ENCODE measurements at places on chromosomes 13 and 19.

- no peak overlapping the region for H3K27ac ChIP-seq
- H3K27me3 ChIP-seq: no peaks in the 10 kb centered on the region
- no peak for DNase-seq
Observed at GRCh38 chr13:43640476-43640875, 146.3 kb downstream of the ENOX1 start.

DNA sequence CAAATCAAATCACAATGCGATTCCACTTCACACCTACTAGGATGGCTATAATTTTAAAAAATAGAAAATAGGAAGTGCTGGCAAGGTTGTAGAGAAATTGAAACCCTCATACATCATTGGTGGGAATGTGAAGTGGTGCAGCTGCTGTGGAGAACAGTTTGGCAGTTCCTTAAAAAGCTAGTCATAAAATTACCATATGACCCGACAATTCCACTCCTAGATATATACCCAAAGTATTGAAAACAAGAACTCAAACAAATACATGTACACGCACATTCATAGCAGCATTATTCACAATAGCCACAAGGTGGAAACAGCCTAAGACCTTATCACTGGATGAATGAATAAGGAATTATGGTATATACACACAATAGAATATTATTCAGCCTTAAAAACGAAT, 12.0 kb downstream of the HMGB1 start:
- H3K27me3 ChIP-seq: no peaks in the 10 kb centered on the region
- H3K4me3 ChIP-seq: no peak overlapping the region
- no peak overlapping the region for H3K27ac ChIP-seq
- no peak for DNase-seq

- no peak for DNase-seq
- no peaks in the 10 kb centered on the region for H3K4me1 ChIP-seq
- H3K36me3 ChIP-seq: no peaks in the 10 kb centered on the region
- H3K27ac ChIP-seq: no peak overlapping the region
- no peaks in the 10 kb centered on the region for H3K27me3 ChIP-seq
Observed at GRCh38 chr13:105962080-105962479, 573.4 kb downstream of the EFNB2 start.

- H3K36me3 ChIP-seq: no peaks in the 10 kb centered on the region
- H3K27ac ChIP-seq: no peak overlapping the region
- H3K4me3 ChIP-seq: no peak overlapping the region
- no peaks in the 10 kb centered on the region for H3K27me3 ChIP-seq
Observed at GRCh38 chr19:46241626-46242025, 12.1 kb downstream of the IGFL1 start.

DNA sequence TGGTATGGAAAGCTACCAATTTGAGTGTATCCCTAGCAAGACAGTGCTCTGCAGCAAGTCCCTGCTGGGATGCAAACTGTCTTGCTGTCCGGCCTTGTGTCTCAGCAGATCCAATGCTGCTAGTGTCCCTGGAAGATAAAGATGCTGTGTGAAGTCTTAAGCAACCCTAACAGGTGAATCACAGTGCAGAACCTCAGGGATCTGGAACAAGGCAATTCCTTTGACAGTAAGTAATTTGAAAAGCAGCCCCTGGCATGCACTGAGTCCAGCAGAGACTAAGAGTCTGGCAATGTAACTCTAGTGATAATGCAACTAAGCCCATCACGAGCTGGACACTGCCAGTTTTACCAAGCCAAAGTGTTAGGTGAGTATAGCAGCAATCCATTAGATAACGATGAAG, 1.7 kb upstream of the UCHL3 start:
- H3K4me1 ChIP-seq: no peaks in the 10 kb centered on the region
- DNase-seq: no peak
- no peaks in the 10 kb centered on the region for H3K36me3 ChIP-seq
- no peaks in the 10 kb centered on the region for H3K27me3 ChIP-seq
- H3K27ac ChIP-seq: no peak overlapping the region

GRCh38 chr19:10461047-10461949, 41.0 kb downstream of the PDE4A start:
- DNase-seq: peak; percentile 54
- no peaks in the 10 kb centered on the region for H3K27me3 ChIP-seq
- no peak overlapping the region for H3K27ac ChIP-seq

All from iPS DF 6.9 (cell line).